NCI-H526 (cell line): ENCODE measurements at places on chromosomes 1 and 21.

GRCh38 chr1:178371235-178371634 lies 125.5 kb downstream of the CLEC20A start:
- DNase-seq: no peak

DNA sequence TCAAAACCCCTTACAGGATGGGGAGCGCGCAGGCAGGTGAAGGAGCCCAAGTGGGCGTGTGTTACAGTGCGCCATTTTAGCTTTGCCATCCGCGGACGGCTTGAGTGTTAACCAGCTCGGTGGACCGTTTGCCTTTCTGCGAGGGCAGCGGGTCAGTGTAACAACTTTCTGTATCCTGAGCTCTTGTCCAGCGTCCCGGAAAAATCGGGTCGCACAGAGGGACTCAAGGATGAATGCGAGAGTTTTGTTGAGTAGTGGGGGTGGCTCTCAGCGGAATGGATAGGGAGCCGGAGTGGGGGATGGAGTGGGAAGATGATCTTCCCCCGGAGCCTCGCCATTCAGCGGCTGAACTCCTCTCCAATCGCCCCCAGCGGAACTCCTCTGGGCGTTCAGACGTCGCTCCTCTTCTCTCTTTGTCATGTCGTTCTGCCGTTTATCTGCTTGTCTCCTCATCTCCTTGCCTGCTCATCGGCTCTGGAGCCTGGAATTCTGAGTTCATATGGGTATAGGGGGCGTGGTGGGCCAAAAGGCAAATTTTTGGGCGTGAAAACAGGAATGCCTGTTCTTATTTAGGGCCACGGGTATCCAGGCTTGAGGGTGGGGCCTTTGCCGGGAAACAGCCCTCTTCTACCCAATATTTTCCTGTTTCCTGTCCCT lies 295.4 kb downstream of the CTH start:
- DNase-seq: no peak

GRCh38 chr1:82901561-82901960 lies 1097.4 kb downstream of the TTLL7 start:
- DNase-seq: no peak

GRCh38 chr1:58942759-58943191 lies 158.9 kb upstream of the JUN start:
- DNase-seq: no peak

- DNase-seq: no peak
Observed at GRCh38 chr1:925561-926421, 2.1 kb downstream of the SAMD11 start.

- no peak for DNase-seq
Observed at GRCh38 chr1:12405325-12406210, 175.7 kb downstream of the VPS13D start.

- no peak for DNase-seq
Observed at GRCh38 chr1:190739926-190740325, 262.3 kb upstream of the BRINP3 start.

DNA sequence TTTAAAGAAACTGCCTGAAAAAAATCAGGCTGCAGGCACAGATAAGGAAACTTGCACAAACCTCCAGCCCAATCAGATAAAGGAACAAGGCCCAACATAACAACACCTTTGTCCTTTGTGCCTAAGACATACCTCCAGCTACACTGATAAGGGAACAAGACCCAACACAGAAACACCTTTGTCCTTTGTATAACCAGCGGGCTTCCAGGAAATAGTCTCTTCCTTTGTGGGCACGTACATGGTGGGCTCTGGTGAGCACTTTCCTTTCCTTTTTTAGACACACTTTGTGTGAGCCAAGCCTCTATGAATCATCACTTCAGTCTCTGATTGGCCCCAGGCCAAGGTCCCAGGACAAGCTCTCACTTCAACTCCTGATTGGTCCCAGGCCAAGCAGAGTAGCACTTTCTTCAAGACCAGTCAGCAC lies 23.6 kb downstream of the ZNF670 start:
- DNase-seq: no peak

DNA sequence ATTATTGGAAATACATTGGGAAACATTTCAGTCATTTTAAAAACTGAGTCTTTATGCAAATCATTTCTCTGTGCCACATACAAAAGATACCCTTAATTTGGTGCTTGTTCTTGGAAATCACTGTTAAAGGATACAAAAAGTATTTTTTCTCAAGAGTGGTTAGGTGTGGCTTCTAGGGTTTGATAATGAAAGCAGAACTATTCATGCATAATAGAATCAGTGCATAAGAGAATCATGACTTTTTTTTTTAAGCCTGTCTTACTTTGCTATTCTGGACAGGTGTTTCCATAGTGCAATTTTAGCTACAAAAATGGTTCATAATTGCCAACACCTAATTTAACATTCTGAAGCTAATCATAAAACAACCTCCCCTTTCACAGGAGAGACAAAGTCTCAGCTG lies 233.0 kb upstream of the NRIP1 start:
- no peak for DNase-seq

DNA sequence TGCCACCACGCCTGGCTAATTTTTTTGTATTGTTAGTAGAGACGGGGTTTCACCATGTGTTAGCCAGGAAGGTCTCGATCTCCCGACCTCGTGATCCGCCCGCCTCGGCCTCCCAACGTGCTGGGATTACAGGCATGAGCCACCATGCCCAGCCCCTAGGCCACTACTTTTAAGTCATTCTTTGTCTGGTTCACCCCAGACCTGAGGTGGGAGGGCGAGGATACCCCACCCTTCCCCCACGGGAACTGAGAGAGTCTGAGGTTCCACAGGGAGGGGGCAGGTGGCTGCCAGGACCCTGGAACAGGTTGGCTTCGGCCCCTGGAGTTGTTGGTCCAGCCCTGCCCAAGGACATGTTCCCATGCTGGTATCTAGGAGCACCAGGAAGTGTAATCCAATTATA lies 7.7 kb upstream of the SDC3 start:
- no peak for DNase-seq

GRCh38 chr1:21574466-21575151 lies 65.4 kb downstream of the ALPL start:
- peak; percentile 13 for DNase-seq

DNA sequence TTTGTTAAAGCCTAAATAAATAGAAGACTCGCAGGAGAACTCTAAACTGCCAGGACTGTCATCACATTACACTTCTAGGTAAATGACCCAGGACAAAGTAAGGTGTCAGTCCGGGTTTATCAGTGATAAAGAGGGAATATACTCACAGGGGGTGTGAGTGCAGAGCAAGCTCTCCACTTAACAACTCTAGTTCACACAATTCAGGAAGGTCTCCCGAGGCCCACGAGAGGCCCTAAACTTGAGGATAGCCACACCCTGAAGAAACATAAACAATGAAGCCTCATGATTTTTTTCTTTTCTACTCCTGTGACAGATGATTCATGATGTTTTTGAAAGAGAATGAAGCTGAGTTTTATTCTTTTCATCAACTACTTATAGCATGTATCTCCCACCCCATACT lies 65.6 kb upstream of the EXO1 start:
- DNase-seq: no peak

GRCh38 chr1:22749919-22750684 lies 39.5 kb downstream of the EPHB2 start:
- DNase-seq: no peak

DNA sequence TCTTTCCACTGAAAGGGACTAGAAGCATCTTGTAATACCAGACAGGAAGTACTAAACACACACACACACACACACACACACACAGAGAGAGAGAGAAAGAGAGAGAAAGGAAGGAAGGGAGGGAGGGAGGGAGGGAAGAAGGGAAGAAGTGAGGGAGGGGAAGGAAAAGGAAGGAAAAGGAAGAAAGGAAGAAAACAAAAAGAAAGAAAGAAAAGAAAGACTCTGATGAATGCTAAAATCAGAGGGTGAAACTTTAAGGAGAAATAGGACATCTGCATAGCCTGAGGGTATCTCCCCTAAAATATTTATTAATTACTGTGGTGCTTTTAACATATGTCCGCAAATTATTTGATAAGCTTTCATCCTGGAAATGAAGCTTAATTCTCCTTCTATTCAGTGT lies 10.6 kb downstream of the TRIT1 start:
- no peak for DNase-seq

DNA sequence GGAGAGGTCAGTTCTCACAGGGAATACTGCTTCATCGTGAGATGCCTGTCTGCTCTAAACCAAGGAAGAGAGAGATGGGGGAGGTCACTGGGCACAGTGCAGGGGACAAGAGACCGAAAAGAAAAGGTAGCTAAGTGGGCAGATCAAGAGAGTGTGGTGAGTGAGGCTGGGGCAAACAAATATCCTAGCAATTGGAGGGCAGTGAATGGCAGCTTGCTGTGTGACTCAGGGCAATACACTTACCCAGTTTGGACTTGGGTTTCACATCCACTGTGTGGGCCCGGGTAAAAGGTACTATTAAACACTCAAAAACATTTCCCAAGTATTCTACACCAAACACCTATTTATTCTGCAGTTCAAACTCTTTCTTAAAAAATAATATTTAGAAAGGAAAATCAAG lies 10.2 kb downstream of the PLXNA2 start:
- DNase-seq: no peak

GRCh38 chr1:23473037-23473800 lies 10.8 kb downstream of the ASAP3 start:
- DNase-seq: no peak

- no peak for DNase-seq
Observed at GRCh38 chr1:228448372-228448771, 31.7 kb upstream of the TRIM17 start.

DNA sequence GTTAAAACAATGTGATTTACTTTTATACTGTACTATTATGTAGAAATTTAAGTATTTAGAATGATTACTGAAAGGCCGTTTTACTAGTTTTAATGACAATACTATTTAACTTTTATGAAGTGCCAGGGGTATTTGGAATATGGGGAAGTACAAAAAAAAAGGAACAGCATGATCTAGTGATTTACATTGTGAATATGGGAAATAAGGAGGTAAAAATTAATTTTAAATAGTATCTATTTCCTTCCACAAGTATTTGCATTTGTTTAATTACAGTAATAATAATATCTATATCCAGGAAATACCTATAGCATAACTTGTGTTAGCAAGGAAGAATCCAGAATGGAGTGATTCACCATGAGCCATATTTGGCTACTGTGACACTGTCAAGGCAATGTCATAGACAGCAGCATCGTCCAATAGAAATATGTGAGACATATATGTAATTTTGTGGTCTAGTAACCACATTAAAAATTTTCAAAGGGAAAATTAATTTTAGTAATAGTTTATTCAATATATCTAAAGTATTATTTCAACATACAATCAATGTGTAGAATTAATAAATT lies 22.0 kb downstream of the CNST start:
- DNase-seq: no peak

DNA sequence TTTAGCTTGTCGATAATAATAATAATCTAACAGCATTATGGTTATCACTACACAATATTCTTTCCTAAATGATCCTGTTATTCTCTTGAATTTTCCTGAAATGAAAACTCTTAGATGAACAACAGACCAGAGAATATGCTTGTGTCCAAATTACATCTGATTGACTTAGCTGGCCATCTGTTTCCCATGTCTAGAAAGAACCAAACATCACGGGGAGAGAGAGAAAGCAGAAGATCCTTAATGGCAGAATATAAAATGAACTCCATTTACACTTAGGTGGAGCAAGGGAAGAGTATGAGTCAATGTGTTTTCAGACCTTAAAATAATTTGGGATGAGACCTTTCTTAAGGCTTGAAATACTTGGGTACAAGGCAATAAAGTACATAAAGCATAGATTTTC lies 162.2 kb downstream of the DSCAM start:
- no peak for DNase-seq

DNA sequence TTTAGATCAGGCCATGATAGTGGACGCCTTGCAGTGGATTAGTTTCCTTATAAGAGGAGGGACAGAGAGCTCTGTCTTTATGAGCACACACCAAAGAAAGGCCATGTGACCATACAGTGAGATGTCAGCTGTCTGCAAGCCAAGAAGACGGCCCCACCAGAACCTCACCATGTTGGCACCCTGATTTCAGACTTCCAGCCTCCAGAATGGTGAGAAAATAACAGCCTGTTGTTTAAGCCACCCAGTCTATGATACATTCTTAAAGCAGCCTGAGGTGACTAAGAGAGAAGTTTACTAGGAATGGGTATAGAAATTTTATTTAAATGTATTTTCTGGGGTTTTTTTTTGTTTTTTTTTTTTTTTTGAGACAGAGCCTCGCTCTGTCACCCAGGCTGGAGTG lies 29.5 kb downstream of the L1TD1 start:
- no peak for DNase-seq
